Right cardiac atrium (tissue), 5 donors: ENCODE measurements at places on chromosomes 11 and 22.

GRCh38 chr22:40331706-40332105 is 14.6 kb upstream of the ADSL start:
- no peak for DNase-seq

GRCh38 chr22:41445129-41446056 is 1.2 kb downstream of the TOB2 start:
- no peak for DNase-seq

DNA sequence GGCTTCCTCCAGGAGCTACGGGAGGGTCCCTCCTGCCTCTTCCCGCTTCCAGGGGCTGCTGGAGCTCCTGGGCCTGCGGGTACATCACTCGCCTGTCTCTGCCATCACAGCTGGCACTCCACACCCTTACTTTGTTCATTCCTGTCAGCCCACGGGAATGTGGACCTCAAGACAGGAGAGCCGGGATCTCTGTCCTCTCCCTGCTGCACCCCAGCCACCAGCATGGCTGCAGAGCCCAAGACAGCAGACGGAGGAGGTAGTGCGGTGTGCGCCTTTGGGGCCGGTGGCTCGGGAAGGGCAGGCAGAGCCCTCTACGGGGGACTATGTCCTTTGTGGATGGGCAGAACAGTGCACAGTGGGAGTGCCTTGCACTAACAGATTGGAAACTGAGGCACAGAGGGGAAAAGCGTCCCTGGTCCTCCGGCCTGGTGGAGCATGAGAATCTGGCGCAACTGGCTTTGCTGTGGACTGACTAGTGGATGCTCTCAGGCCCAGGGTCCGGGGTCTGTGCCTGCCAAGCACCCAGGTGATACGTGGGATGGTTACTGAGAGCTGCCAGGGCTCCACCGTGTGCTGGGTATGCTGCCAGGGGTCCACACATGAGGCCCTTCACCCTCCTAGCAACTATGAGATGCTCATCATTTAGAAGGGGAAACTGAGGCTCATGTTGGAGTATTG is 47.3 kb downstream of the IGF2 start:
- DNase-seq: no peak

- no peak for DNase-seq
Measured at GRCh38 chr11:86370171-86370570, 4.5 kb upstream of the CCDC81 start.

- DNase-seq: no peak
Measured at GRCh38 chr11:34840736-34841386, 75.3 kb downstream of the APIP start.

DNA sequence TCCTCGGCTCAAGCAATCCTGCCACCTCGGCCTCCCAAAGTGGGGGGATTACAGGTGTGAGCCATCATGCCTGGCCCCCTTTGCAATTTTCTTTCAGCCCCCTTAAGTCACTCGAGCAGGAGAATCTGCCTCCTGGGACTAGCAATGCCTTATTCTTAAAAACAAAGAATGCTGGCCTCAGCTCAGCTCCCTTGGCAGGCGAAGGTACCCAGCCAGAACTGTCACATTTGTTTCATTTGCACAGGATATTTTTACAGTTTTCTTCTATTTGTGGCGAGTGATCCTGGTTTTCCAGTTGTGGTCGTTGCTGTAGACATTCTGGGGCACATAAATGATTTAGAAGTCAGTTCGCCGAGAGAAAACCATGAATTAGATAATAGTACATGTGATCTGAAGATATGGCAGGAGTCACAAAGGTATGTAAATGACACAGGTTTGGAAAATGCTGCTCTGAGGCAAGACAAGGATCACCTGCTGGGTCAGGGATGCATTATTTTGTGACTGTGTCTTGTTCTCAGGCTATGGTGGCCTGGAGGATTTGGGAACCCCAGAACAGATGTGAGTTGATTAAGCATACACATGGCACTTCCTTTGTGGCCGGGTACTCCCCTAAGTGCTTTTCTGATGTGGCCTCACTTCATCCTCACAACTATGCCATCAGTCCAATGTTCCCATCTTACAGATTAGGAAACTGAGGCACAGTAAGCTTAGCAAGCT is 51.2 kb upstream of the SLC22A12 start:
- DNase-seq: no peak

GRCh38 chr11:1675536-1676228 is 21.3 kb upstream of the KRTAP5-6 start:
- DNase-seq: no peak
